ENCODE measurements at places on chromosomes 3 and 15.

- DNase-seq, result no peak
Measured at GRCh38 chr3:50302095-50303012, 1.0 kb downstream of the HYAL1 start.

- DNase-seq, result no peak
Measured at GRCh38 chr15:100168787-100169186, 173.0 kb downstream of the ADAMTS17 start.

- no peak for DNase-seq
Measured at GRCh38 chr3:81689617-81690016, 71.8 kb downstream of the GBE1 start.

- DNase-seq, result no peak
Measured at GRCh38 chr3:36903119-36903882, 41.6 kb downstream of the TRANK1 start.

- DNase-seq, result no peak
Measured at GRCh38 chr3:11551036-11551435, 92.7 kb downstream of the VGLL4 start.

GRCh38 chr3:72060447-72061034 lies 275.6 kb upstream of the PROK2 start:
- DNase-seq, result peak; percentile 9

DNA sequence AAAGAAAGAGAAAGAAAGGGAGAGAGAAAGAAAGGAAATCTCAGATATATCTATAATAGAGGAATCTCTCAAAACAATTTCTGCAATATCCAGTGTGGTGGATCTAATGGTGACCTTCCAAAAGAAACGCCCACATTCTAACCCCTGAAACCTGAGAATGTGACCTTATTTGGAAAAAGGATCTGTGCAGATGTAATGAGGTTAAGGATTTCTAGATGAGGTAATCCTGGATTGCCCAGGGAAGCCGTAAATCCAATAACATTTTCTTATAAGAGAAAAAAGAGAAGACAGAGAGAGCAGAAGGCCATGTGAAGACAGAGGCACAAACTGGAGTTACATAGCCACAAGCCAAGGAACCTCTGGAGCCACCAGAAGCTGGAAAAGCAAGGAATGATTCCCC lies 307.6 kb downstream of the ZBTB20 start:
- DNase-seq, result no peak

DNA sequence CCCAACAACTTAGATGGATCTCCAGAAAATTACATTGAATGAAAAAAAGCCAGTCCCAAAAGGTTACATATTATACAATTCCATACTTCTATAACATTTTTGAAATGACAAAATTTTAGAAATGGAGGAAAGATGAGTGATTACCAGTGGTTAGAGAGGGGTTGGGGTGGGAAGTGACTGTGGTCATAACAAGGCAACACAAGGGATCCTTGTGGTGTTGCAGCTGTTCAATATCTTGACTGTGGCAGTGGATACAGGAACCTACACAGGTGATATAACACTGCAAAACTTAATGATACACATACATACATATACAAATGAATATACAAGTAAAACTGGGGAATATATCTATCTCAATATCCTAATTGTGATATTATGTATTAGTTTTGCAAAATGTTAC lies 9.6 kb downstream of the GOLGB1 start:
- no peak for DNase-seq

DNA sequence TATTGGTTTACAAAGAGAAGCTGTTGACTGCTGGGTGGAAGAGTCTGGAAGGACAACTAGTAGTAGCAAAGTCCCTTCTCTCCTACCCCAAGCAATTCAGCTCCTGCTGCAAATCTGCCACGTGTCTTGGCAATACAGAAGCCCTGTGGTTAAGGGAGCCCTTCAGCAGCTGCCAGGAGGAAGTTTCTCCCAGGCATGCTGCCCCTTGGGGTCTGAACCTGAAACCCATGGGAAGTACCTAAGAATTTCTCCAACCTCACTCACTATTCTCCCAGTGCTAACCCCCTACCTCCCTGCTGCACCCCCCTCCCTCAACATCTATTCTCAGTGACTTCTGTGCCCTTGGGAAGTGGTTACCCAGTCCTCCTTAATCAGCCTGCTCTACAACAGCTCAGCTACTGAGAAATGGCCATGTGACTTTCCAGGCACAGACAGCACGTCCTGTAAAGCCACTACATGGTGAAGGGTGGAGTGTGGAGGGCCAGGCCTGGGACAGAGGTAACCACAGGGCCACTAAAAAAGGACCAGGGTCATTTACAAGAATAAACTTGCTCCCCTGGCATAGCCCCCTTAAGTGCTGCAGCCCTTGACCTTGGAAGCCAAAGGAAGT lies 316.6 kb downstream of the NTRK3 start:
- DNase-seq, result no peak

DNA sequence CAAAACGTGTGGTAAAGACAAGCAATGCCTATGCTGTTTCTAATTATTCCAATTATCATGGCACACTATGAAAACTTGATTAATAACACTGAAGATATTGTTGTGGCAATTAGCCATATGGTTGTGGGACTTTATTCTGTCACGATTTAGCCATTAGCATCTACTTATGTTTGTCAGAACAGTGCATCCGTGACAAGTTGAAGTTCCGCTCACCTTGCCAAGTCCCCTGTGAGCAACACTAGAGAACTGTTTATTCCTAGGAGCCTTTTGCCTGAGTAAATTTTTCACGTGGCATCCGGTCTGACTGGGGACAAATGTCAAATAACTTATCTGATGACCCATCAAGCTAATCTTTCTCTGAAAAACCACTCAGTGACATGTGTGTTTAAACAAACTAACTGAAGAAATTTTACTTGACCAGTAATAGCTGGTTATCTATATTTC lies 403.3 kb downstream of the TBC1D5 start:
- DNase-seq, result no peak

- no peak for DNase-seq
Measured at GRCh38 chr15:76258460-76258859, 52.8 kb downstream of the ETFA start.

GRCh38 chr3:123751433-123751832 lies 132.7 kb downstream of the MYLK start:
- DNase-seq, result no peak

DNA sequence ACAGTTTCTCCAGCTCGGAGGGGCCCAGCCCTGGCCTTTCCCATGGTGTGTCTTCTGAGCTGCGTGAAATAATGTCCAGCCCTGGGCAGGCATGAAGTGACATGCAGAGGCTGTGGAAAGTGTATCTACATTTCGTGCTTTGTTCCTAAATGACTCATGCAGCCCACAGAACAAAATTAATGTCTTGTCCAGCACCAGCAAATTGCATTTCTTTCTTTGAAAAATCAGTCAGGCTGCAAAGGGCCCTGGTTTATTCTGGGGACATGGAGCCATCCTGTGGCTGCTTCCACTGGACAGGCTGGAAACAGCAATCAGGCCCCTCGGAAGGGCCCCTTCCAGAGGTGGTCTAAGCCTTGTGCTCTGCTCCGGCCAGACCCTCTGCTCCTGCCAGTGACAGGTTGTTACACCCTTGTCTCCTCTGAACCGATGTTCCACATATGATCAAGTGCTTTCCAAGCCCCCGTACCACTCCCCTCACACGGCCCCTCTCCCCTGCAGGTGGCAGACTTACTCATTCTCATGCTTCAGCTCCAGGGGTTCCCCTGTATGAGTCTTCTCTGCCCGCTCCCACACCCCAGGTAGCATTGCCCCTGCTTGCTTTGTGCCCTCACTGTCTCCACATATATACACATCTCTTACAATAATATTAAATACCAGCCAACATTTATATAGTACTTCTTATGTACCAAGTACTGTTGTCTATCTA lies 33.7 kb downstream of the CRYGS start:
- DNase-seq, result no peak

DNA sequence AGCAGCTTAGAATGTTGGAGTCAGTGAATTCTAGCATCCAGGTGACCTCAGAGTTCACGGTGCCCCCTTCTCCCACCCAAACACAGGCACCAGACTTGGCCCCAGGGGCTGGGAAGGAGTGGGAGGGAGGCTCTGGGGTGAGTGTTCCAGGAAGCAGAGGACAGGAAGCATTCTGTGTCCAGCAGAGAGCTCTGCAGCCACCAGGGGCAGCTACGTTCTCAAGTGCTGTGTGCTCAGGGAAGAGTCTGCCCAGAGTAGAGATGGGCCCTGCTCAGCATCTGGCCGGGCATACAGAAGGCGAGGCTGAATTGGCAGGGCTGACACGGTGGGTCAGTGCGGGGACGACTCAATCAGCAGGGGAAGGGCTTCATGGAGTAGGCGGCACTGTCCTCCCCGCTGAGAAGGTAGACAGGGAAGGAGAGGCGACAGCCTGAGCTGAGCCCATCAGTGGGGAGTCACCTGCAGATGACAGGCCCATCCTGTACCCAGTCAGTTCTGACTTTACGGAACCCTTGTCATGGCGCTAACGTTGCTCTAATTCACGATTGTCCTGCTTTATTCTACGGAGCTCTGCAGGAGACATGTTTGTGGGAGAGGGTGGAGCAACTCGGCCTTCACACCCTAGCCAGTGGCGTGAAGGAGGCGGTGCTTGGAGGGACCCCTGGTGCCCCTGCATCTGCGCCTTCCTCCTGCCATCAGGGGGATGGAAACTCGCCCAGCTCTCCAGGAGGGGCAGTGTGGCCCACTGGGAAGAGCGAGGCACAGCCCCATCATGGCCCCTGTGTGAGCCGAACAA lies 82.2 kb downstream of the C3orf70 start:
- no peak for DNase-seq

DNA sequence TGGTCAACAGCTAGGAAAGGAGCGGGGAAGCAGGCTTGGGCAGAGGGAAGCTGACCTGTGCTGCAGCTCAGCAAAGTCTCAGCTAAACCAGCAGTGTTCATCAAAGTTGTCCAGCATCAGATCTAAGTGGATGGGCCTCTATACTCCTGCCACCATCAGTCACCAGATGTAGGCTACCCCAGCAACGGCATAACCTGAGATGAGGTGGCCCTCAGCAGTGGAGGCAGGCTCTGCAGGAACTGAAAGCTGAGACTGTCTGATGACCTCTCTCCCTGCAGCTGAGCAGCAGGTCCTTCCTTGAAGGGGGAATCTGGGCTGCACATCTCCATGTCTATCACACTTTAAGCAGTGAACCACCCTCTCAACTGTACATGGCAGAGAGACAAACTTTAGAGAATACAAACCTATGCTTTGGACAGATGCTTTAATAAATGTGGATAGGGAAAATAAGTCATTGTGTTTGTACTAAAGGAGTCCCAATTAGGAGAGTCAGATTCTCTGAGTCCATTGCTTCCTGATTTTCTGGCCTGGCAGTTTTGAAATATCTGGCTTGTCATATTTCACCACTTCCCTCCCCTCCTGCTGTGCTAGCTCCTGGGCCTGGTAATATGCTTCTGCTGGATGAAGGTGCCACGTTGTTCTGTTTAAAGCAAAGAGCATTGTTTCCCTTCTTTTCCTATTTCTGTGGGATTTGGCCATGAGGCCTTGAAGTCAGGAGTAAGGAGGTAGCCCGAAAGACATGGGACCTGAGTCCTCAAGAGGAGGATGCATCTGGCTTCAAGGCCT lies 11.1 kb upstream of the PSTPIP1 start:
- no peak for DNase-seq

DNA sequence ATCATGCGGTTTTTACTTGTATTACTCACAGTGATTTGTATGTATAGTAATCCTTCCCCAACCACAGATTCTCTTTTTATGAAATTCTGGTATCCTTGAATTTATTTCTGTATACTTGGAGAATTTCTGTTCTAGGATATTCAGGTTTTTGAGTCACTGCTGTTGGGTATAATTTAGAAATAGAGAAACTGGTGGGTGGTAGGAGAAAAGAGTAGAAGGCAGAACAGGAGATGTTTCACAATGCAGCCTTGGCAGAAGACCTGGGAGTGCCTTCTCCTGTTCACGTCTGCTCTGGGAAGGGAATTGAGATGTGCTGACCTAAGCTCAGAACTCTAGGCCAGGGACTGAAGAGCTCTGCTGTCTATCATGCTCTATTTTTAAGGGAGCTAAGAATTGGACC lies 193.6 kb downstream of the EPHB1 start:
- DNase-seq, result no peak

GRCh38 chr3:88307666-88308065 lies 157.9 kb downstream of the C3orf38 start:
- DNase-seq, result no peak

GRCh38 chr3:193992425-193993037 lies 143.4 kb upstream of the HES1 start:
- no peak for DNase-seq

- no peak for DNase-seq
Measured at GRCh38 chr3:50792568-50792967, 117.8 kb downstream of the DOCK3 start.

DNA sequence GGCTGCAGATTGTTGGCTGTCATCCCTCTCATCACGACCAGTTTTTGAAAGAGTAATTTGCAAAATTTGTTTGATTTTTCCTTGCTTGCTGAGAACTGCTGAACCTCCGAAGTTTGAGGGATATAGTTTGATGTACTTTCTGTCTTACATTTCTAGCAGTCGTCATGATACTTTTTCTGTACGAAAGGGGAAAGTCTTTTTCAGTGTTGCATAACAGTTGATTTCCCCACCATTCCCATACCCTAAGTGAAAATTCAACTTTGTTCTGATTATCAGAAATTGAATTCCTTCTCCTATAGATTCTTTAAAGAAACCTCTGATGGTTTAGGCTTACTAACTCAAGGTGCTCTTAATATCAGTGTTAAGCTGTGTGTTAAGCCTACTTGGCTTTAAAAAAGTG lies 1.6 kb downstream of the PDE8A start:
- no peak for DNase-seq

- peak; percentile 31 for DNase-seq
Measured at GRCh38 chr15:63048776-63049665, 6.5 kb downstream of the TPM1 start.

GRCh38 chr3:127858521-127858920 lies 36.2 kb upstream of the MGLL start:
- no peak for DNase-seq

DNA sequence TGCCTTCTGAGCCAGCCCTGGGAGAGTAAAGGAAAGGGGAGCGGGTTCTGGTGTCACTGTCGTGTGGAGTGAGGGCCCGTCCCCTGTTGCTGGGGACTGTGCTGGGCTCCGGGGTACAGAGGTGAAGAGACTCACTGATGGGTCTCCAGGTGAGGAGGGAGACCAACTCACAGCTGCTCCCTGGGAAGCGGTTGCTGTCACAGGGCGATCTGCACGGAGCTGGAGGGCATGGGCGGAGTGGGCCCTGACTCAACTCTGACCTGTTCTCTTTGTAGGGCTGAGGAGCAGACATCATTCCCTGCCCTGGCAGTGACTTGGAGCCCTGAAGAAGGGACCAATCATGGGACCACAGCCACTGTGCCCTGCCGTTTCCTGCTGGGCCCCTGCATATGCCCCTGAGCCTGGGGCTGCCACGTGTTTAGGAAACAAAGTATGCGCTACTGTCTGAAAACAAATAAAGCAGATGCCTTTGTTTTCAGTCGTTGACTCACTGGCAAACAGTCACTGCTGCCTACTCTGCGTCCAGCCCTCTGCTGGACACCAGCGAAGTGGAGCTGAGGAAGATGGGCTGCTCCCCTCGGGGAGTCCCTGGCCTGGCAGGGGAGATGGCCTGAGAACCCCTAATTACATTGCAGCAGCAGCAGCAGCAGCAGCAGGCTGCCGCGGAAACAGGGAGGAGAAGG lies 22.9 kb upstream of the PLXNA1 start:
- DNase-seq, result no peak

- no peak for DNase-seq
Measured at GRCh38 chr3:126535636-126536035, 11.7 kb downstream of the CHST13 start.
